ENCODE measurements at places on chromosomes 7 and 10.

GRCh38 chr7:74272305-74273038 is 16.7 kb upstream of the CLIP2 start:
- DNase-seq, result no peak

DNA sequence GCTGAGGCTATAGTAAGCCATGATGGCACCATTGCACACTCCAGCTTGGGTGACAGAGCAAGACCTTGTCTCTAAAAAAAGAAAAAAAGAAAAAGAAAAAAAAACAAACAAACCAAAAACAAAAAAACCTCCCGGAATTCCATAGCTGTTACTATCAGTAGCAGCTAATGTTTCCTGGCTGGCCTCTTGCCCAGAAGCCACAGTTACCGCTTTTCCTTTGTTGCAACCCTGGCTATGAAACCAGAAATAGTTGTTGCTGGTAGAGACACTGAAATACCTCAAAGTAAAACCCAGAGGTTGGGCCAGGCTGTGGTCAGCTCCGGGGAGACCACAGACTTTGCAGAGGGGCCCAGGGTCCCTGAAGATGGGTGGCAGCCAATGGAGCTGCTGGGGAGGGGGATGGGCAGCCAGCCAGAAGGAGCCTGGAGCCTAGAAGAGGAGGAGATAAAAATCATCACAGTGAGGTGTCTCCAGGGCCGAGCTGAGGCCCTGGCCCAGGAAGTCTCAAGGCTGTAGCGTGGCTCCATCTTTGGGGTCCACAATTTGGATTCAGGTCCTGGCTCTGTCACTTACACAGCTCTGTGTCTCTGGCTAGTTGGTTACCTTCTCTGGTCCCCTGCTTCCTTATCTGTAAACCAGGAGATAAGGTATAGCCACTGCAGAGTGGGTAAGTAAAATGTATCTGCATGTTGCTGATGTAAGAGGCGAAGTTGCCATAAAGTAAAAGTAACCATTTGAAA is 3.4 kb upstream of the CHST12 start:
- no peak for DNase-seq

DNA sequence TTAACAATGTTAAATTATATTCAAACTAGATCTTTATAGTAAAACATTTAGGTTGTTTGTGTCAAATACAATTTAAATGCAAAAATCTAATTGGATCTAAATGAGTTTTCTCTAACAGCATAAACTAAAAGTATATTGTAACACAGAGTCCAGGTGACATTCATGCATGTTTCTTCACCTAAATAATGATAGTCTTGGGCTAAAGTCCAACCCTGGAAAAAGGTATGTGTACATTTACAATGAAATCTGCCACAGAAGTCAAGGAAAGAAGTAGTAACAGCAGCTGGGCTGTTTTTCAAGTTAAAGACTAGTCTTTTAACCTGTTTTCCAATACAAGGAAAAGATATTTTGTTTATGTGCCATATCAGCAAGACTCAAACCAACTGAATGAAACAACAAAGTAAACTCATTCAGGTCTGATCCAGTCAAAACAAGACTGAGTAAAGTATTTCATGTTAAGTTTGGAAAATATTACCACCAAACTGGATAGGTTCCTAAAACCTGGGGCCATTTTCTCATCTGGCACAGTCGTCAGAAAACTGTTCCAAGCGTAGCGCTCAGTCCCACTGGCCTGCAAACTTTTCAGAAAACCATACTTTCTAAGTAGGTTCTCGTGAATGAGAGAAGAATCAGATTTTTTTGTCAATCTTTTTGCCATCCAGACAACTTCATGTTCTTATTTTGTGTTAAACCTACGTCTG is 349.2 kb downstream of the HGF start:
- DNase-seq, result no peak

DNA sequence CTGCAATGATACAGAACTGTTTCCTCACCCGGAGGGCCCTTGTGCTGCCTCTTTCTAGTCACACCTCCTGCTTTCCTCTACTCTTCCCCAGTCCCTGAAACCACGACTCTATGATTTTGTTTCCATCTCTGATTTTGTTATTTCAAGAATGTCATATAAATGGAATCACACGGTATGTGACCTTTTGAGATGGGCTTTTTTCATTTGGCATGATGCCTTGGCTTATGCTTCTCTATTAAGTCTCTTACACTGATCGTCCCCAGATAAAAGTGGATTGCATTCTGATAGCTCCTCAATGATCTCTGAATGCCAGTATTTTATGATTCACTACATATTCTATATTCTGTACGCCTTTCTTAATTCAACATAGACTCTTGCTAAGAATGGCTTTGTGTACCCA is 78.2 kb downstream of the GALNT11 start:
- DNase-seq, result no peak

DNA sequence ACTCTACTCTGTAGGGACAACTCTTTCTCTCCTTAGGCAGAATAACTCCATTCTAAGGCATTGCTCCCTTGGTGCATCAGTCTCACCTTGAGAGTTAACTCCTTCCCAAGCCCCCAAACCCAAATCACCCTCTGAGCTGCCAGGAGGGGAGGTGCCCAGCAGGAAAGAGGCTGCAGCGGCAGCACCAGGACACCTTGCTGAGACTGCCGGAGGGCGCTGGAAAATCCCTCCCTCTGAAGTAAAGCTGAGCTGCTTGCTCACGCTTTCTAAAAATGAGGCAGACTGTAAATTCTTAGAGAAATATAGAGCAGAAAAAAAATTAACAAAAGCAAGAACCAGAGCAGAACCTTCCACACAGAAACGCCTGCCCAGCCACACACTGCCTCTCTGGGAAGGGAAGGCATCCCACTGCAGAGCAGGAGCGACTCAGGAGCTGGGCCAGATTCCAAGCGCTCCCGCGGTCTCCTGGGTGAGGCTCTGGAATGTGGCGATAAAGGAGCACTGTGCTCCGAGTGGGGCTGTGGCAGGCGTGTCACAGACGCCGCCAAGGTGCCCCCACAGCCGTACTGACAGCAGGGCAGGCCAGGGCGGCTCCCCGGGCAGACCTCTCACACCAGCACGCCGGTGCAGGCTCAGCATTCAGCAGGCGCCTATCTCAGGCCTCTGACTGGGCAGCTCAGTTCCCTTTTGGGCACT is 202.1 kb downstream of the TNS3 start:
- no peak for DNase-seq

GRCh38 chr7:17069146-17069545 is 187.4 kb upstream of the AGR3 start:
- DNase-seq, result no peak

DNA sequence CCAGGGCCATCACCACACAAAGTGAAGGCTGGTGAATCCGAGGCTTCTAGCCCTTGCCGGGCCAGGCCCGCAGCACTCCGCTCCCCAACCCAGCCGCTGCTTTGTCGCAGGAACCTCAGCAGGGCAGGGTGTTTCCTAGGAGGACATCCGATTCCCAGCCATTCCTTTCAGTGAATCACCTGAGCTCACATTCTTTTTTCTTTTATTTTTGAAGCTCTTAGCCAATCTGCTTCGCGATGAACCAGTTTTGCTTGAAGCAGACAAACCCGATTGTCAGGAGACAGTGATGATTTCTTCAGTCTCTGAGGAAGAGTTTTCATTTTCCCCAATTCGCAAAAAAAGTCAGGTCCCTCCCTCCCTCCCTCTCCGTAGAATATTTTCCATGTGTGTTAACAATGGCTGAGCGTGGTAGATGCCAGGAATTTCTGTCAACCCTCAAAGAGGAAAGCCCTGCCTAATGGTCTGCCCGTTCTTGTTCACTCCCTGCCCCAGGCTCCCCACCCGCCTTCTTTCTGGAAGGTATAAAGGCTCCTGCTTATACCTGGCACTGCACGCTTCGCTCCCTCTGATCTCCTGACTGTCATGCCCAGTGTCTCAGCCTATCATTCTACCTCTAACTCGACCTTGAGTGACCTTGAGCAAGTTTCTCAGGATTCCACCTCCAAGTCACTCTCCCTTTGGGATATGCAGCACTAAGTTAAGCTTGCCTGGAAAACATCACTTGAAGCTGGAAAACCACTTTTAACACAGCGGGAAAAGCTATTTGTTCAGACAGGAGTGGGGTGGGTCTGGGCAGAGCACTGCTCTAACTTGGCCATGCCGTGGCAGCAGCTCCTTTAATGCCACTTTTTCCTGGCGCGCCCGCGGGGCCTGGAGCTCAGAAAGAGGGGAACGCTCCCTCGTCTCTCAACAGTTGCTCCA is 35.1 kb downstream of the EGFR start:
- no peak for DNase-seq

GRCh38 chr10:35214607-35215020 is 88.0 kb downstream of the CREM start:
- DNase-seq, result no peak

DNA sequence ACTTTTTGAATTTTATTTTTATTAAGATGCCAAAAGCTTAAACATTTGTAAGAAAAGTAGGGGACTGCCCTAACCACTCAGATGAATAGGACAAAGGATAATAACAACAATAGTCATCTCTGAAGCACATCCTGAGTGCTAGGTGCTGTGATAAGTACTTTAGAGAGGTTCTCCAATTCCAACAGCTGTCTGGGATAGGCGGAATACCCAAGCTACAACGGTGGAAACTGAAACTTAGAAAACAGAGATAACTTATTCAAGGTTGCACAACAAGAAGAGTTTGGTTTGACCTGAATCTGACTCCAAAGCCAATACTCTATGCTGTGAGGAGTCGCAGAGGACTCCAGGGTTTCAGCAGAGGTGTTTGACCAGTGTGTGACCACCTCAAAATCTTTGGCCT is 2.0 kb downstream of the RTKN2 start:
- DNase-seq, result no peak

- peak; percentile 68 for DNase-seq
Observed at GRCh38 chr10:128263891-128264688, 137.9 kb upstream of the MKI67 start.

DNA sequence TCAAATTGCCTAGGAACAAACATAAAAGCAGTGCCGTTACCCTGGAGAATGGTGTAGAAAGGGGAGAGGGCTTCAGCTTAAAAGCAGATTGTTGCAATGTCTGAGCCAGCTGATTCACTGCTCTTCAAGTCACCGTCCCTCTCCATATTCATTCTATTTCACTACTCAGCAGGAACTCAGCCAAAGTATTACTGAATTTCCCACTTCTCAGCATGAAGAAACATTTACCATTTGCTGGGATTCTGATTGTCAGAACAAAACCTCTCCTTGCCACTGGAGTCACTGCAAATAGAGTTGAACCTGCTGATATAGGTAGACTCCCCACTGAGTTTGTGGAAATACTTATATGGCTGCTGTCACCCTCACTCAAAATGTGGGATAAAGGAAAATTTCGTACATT is 71.7 kb downstream of the PPP1R17 start:
- no peak for DNase-seq

GRCh38 chr10:17782921-17783665 is 26.1 kb upstream of the MRC1 start:
- DNase-seq, result no peak

DNA sequence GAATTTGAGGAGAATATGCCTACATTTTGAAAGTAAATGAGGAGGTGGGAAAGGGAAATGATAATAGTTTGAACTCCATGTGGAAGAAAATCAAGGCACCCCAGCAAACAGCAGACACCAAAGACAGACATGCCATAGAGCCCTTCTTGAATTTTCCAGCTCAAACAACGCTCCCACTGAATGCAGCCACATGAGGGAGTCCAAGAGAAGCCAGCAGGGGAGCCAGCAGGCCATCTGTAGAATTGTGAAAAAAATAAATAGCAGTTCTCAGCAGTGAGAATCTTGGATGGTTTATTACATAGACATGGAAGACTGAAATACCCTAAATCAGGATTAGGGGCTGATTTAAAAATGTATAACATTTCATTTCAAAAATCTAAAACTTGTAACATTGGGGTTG is 1567.3 kb upstream of the LRRTM3 start:
- peak; percentile 13 for DNase-seq

DNA sequence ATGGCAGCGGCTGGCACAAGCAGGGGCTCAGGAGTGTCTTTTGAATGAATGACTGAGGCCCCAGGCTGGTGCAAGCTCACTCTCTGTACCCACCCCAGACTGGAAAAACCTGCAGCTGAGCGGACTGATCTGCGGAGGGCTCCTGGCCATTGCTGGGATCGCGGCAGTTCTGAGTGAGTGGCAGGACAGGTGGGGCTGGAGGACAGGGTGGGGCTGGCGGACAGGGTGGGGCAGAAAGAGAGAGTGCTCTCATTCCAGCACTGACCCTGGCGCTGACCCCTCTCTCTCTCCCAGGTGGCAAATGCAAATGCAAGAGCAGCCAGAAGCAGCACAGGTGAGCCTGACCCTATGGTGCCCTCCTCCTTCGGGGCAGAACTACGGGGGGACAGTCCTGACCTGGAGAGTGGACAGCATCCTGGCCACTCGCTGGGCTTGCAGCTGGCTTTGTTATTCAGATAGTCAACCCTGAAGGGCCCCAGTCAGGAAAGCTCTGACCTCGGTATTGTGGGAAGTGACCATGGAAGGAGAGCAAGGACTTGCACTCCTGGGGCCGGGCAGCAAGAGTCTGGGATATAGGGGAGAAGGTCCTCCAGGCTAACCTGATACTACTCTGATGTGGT is 4.1 kb downstream of the FXYD4 start:
- DNase-seq, result no peak

- no peak for DNase-seq
Observed at GRCh38 chr7:7489546-7489945, 46.1 kb downstream of the COL28A1 start.

GRCh38 chr7:81327468-81328266 is 408.8 kb upstream of the SEMA3C start:
- no peak for DNase-seq

DNA sequence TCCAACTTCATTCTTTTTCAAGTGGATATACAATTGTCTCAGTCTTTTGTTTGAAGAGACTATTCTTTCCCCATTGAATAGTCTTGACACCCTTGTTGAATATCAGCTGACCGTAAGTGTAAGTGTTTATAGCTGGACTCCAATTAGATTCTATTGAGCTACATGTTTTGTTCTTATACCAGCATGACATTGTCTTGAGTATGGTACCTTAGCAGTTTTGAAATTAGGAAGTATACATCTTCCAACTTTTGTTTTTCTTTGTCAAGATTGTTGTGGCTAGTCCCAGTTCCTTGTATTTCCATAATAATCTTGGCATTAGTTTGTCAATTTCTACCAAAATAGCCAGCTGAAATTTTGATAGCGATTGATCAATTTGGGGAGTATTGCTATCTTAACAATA is 56.9 kb downstream of the MYL10 start:
- no peak for DNase-seq

DNA sequence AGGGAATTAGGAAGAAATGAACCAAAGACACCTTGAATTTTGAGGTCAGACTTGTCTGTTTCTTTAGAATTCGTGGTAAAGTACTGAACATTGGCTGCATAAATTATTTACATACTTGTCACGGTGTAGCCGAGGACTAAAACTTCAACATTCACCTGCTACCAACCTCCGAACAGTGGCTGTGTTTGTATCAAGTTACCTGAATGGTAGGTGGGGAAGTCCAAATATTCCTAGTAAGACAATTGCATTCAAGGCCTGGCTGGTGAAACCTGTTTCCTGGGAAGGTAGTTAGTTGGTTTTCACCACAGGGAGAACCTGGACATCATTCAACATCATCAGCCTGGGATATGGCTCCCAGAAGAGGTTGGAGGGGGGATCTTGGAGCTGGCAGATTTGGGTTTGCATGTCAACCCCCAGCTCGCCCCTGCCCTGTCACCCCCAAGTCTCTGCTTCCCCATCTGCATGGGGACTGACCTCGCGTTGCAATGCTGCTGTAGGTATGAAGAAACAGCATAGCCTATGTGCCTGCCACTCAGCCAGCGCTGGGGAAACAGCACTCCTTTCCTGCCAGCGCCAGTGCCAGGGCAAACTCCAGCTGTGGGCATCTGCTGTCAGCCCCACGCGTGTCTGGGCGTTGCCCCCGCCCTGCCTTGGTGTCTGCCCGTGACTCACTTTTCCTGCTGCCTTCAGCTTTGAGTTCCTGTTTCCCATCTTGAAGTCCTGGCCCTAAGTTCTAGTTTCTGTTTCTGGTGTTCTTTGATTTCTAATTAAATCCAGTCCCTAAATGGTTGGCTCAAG is 12.7 kb upstream of the LARP4B start:
- DNase-seq, result no peak
